ENCODE measurements at places on chromosomes 5 and 9.

- DNase-seq, result no peak
These were observed 97.9 kb downstream of the AOPEP start for GRCh38 chr9:94824411-94824810.

DNA sequence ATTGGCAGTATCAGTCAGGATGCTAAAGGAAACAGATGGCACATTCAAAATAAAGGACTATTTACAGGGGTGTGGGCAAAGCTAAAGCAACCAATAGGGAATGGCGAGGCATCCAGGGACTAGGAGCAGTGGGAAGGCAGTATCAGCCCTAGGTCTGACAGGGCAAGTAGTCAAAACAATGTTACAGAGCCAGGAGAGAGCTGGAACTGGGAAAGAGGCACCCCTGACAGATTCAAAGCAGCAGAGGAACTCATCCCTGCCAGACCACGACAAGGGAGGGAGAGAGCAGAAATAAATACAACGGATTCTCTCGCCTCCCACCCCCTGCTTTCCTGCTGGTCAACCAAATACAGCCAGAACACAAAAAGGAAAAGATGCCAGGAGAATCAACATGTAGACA is 371.5 kb downstream of the NR2F1-AS1 start:
- no peak for DNase-seq

GRCh38 chr9:113465599-113466140 is 2.1 kb downstream of the RGS3 start:
- DNase-seq, result no peak

DNA sequence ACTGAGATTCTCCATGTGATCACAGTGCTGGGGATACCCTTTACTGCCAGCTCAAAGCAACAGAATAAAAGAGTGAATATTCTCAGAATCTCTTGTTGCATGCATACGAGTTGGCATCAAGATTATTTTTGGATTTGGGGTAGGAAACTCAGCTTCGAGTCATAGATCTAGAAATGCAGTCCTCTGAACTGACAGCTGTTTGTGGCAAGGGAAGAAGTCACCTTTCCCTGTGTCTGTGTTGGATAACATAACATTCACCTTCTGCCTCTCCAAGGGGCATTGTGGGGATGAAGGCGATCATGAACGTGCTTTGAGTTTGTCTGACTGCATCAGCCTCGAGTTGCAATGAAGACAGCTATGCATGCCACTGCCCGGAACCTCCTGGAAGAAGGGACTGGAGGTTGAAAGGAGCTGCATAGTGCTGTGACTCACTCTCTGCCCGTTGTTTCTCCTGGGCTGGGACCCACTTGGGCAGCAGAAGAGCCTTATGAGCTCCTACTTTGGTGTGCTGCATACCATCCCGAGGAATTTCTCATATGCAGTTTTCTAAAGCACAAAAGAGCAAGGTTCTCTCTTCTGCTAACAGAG is 231.7 kb downstream of the ARHGAP26 start:
- peak; percentile 82 for DNase-seq

DNA sequence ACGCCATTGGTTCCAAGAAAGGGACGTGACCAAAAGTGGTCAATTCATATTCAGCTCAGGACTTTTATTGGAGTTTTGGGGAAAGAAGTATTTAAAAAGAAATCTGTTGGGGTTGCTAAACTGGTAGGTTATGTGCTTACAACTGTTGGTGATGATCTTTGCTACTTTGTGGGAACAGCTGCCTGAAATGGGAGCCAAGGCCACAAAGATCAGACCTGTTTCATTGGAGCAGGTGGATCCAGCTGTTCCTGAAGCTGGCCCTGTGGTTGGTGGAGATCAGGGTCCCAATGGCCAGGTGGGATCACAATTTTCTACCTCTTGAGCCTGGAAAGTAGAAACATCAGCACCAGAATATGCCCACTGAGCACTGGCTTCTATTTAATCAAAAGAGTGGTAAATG is 144.5 kb downstream of the PSAT1 start:
- DNase-seq, result no peak

DNA sequence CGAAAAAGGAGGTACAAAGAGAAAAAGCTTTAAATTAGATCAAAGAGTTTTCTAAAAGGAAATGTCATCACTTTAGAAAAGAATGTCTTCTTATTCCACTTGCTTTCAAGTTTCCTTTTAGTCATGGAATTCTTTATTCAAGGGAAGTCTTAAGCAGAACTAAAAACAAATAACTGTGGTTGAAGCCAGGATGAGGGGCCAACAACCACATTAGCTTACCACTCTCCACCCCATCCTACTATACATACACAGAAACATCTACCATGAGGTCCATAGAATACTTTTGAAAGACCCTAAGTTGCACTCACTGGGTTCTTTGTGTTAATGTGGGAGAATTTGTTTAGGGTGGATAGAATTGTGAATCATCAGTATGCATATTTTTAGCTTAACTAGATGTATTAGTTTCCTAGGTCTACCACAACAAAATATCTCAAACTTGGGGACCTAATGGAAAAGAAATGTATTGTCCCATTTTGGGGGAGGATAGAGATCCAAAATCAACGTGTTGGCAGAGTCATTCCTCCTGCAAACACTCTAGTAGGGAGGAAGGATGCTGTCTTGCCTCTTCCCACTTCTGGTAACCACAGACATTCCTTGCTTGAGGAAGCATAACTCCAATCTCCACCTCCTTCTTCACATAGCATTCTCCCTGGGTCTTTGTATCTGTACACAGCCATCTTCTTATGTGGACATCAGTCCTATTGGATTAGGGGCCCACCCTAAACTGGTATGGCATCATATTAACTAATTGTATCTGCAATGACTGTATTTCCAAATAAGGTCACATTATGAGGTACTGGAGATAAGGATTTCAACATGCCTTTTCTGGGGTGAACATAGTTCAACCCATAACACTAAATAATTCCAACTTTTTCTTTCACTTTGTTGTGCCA is 239.4 kb downstream of the LURAP1L start:
- no peak for DNase-seq

DNA sequence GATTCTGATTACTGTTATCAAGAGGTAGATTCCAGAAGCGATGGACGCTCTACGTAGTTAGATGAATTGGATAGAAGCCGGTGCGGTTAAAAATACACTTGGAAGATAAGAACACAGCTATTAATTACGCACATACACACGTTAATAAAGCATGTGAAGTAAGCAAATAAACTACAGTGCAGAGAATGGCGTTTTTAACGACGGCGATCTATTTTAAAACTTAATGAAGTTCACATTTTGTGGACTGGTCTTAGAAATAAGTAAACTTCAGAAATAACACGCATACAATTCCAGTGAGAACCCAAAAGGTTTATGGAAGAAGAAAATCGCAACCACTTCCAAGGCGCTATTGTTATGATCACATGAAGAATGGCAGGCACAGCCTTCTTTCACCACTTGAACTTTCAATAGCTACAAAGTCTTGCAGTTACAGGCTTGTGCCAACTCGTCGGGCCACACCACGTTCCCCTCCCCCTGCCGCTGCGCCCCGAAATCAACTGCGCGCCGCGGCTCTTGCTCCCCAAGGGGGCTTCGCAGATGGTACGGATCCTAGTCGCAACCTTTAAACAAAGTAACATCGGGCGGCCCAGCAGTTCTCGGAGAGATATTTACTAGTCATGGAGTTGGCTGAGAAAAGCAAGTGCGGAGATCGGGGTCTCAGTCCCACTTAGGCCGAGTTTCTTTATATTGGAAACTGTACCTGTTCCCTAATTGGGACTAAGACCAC is 866 bp upstream of the SEMA6A start:
- peak; percentile 5 for DNase-seq

DNA sequence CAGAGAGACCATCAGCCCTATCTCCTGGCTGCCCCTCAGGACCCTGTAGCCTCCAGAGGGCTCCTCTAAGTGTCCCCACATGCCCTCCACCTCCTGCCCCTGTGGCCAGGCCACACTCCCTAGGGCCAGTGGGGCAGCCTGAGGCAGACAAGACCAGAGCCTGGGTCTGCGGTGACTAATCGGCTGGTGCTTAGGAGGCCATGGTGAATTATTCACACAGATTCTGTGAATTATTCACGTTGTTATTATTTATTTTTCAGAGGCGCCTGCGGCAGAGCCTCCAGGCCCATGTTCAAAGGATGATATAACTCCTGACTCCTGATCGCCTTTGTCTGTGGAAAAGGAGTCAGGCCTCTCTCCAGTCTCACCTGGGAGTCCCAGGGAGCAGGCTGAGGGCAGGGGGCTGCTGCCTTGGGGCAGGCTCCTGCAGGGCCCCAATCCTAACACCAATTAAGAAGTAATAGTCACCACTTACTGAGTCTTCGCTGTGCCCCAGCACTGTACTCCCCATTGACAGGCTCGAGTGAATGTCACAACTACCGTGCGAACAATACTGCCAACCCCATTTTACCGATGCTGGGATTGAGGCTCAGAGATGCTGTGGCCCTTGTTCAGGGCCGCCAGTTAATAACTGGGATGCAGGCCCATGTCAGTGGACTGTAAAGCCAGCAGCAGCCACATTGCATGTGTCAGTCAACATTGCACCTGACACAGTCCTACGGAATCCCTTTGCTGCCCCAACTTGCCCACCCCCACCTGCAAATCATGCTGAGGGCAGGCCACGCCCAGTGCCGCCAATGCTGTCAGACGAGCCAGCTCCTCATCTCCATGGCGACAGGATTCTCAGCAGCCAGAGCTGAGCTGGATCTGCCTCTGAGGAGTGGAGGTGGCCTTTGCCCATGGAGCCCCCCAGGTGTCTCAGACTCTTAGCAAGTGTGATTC is 94.9 kb downstream of the PCDH1 start:
- no peak for DNase-seq

GRCh38 chr5:32445287-32445758 is 783 bp upstream of the ZFR start:
- DNase-seq, result no peak

DNA sequence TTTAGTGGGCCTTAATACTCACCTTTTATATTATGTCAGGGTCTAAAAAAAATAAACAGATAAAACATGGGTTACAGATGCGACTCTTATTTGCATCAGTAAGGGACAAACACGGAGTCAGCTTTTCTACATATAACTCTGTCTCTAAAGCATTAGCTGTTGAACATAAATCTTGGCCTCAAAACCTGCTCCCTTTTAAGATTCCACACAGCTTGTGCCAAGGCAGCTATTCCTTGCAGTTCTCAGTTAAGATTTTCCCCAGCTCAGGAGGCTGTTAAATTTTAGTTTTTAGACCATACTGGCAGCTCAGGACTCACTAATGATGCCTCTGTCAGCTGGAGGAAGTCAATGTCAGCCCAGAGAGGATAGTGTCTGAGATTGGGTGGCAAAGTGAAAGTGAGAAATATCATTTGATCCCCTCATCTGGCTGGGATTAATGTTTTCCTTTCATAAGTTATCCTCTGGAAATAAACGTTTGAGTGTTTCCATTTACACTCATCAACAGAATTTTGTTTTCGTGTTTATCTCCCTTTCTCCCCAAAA is 287.5 kb downstream of the ELAVL2 start:
- DNase-seq, result no peak

- no peak for DNase-seq
These were observed 3.1 kb downstream of the TSPAN17 start for GRCh38 chr5:176650354-176650884.

DNA sequence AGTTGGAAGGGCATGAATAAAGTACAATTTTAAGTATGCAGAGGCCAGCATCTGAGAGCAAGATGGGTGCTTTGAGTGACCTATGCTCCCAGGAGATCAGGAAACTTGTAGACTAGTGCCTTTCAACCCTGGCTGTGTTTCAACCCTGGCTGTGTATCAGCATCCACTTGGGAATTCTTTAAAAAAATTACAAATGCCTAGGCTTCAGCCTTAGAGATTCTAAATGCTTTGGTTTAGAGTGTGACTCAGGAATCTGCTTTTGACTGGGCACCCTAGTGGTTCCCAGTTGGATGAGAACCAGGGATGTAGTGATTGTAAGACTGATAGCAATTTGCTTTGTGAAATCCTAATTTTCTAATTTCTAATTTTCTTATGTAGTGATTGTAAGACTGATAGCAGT is 65.6 kb downstream of the RALGPS1 start:
- DNase-seq, result no peak

DNA sequence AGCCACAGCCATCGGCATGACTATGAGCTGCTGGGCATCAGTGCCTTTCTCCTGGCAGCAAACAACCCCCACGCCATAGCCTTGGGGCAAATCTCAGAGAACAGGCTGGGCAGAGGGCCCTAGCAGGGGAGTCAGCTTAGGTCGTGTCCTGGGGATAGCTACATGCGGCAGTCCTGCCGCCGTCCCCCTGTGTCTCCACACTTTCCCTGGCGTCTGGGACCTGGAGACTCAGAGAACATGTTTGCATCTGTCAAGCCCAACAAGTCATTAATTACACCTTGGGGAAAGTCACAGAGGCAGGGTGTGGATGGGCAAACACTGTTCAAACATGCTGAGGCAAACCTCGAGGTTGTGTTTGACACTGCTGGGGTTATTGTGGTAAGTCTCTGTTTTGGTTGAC is 123.6 kb downstream of the C5orf15 start:
- no peak for DNase-seq

DNA sequence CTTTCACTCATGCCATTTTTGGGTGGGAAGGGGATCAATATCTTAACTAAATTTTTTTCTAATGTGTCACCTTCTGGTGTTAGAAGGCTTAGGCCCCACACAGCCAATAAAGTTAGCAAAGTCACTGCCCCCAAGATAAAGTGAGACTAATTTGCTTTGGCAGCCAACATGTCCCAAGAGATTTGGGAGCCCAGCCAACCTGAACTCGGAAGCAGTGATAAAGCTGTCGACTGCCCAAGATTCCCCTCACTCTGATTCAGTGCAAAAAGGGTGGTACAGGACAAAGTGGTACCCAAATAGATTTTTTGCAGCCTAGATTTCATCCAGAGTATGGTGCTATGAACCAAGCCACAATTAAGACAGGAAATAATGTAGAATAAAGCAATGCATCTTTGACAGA is 572.5 kb upstream of the ARRDC3 start:
- no peak for DNase-seq

DNA sequence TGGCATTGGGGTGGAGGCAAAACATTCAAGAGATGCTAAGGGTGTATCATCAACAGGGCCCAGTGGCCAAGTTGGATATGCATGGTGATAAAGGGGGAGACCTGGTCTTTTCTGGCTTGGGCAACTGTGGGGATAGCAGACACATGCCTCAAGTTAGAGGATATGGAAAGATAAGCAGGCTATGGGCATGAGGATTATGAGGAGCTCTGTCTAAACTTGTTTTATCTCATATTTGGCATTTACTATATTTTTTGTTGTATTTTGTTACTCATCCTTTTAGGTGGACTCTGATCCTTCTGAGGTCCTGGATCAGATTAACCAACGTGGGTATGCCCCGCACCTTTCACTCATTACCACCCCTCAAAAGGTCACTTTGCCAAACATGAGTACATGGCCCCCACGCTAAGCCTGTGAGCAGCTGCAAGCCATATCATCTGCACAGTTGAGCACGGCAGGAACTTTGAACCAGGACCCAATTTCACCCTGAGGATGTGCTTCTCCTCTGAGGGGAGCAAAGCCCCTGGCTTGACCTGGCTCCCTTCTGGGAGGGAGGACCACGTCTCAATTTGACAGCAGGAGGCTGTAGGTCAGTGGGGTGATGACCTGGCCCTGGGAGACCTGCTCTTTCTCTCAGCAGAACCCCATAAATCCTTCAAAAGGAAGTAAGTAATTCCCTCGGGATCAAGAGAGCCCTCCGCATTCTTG is 71.1 kb upstream of the CD180 start:
- DNase-seq, result no peak
